EL (cell line): ENCODE measurements at places on chromosomes 7 and 10.

GRCh38 chr7:98474558-98474957, 73.7 kb upstream of the BAIAP2L1 start:
- no peak for DNase-seq

- no peak for DNase-seq
These were observed 2.1 kb downstream of the ETV1 start for GRCh38 chr7:13987395-13987794.

DNA sequence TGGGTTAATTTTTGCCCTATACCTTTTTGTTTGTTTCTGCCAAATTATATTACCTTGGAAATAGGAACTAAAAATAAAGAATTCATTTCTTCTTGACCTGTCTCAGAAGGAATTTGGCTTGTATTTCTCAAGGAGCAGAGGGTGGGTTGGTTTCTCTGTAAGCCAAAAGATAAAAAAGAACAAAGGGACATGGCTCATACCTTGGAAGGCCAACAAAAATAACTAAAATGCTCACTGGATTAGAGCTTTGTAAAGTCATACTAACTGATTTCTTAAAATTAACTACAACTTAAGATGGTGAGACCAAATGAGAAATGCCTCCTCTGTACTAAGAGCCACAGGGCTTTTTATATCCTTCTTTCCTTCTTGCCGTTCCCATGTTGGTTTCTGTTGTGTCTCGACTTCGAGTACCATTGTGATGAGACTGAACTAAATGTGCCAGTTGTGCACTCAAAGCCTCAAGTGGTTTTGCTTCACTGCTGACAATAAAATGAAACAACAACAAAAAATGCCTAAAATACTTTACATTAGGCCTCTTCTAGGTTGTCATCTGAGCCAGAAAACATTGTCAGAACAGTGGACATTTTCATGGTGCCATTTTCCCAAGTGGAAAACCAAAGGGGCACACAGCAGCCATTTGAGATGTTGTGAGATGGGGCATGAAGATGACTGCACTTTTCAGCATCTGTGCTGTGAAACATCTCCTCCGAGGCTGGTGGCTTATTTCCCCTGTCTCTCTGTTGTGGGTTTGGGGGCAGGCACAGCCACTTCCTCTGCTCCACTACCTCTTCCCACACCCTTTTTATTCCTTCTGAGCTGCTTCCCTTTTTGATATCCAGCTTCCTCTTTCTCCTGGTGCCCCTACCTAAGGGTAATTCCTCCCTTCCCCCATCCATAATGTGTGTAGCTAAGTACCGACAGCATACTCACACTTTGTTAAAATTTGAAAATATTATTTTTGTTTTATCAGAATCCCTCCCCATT, 51.8 kb upstream of the AGR3 start:
- no peak for DNase-seq

- DNase-seq: no peak
These were observed 49.5 kb upstream of the CAPZA2 start for GRCh38 chr7:116812860-116813259.

DNA sequence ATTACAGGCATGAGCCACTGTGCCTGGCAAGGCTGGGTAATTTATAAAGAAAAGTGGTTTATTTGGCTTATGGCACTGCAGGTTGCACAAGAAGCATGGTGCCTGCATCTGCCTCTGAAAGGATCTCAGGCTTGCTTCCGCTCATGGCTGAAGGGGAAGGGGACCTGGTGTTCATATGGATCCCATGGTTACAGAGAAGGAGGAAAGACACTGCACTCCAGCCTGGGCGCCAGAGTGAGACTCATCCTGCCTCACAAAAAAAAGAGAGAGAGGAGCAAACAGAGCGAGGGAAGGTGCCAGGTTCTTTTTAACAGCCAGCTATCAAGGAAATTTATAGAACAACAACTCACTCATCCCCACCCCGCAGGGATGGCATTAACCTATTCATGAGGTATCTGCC, 36.2 kb downstream of the HIP1 start:
- DNase-seq: no peak

DNA sequence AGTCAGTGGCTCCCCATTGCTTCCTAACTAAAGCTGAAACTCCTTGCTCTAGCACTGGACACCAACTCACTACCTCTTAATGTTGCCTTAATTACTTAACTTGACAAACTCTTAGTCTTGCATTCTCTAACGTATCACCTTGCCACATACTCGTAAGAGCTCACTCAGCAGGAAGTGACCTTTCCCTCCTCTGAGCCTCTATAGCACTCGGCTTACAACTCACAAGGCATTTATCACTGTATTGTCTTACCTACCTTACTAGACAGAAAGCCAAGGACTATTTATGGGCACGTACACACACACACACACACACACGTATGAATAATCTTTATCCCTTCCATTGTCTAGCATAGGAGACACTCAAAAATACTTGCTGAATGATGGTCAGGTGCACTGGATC, 21.2 kb downstream of the CEP41 start:
- DNase-seq: no peak

DNA sequence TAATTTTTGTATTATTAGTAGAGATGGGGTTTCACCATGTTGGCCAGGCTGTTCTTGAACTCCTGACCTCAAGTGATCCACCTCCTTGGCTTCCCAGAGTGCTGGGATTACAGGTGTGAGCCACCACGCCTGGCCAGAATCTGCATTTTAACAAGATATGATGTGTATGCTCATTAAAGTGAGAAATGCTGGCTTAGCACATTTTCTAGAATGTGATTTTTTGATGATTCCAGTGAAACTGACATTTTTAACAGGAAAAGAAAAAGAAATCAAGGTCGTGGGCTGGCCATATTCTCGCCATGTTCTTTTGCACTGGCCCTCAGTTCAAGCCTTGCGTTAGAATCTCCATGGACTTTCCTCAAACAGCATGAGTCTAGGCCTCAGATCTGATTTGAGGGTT, 18.1 kb upstream of the TPST1 start:
- no peak for DNase-seq

DNA sequence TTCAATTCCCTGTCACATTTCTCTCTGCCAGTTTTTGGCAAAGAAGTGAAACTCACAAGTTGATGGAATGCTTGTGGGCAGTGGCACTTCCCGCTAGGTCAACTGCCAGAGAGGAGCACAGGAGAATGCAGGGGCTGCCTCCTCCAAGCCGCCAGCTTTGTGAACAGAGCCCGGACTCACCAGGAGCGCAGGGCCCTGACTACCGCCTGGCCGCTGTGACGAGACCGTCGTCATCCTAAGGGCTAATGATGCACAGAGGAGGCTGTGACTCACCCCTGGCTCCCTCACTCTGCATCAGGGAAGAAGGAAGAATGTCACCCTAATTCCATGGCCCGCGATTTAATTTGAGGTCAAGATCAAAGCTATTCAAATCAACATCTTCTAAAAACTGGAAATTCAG, 123.9 kb downstream of the TAX1BP1 start:
- peak; percentile 8 for DNase-seq

GRCh38 chr10:78028438-78029268, 662 bp downstream of the POLR3A start:
- DNase-seq: peak; percentile 33

GRCh38 chr10:4176500-4177281, 391.7 kb upstream of the KLF6 start:
- DNase-seq: no peak

DNA sequence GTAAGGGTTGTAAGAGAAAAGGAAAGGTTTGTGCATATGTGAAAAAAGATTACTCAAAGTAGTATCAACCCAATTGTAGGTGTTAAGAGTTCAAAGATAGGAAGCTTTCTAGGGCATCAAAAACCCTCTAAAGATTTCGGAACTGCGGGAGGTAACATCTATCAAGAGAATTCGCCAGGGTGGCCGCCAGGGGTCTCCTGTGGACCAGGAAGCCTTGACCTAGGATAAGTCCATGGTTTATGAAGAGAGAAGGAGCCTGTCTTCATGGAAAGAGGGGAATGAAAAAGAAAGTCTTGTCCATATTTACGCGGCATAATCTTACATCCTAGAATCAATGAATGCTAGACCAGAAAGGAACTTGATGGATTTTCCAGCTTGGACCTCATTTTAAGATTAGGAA, 140.7 kb upstream of the CALCR start:
- peak; percentile 48 for DNase-seq

GRCh38 chr10:30550967-30551815, 78.4 kb downstream of the LYZL2 start:
- no peak for DNase-seq

DNA sequence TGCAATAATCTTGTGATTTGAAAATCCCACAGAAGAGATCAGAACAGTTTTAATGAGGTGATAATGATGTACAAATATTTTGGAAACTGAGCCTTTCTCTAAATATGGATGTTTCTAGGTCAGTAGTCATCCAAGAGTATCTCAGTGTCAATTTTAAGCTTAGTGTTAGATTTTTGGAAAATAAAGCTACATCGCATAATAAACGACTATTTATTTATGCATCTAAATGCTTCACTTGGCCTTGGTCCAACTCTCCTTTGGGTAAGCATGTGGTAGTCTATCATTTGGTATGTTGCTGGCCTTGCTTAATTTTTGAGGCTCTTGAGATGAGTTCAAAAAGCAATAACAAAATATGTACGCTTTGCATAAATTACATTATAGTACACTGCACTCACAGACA, 5.4 kb upstream of the PPP1R9A start:
- no peak for DNase-seq

- no peak for DNase-seq
These were observed 96.3 kb downstream of the SMURF1 start for GRCh38 chr7:99047526-99048077.

DNA sequence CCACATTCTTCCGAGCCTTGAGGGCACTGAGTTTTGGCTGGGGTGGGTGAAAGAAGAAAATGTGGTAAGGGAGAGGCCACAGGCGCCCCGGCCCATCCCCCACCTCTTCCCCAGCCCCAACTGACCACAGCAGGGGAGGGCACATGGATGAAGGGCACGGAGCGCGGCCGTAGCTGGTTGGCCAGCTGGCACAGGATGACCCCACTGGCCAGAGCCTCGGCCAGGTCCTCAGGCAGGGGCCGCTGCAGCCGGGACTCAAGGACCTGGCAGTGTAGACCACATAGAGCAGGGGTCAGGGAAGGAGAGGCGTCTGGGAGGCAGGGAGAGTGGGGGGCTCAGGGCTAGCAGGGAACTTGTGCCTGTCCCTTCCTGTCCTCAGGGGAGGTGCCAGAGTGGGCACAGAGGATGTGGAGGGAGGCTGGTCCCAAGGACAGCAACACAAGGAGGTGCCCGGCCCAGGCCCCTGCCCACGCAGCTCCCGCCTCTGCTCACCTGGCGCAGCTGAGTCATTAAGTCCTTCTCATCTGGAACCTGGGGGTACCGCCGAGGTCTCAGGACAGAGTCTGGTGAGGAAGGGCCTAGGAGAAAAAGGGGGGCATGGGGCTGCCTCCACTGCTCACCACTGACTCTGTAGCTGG, 2.2 kb upstream of the SAP25 start:
- DNase-seq: no peak

DNA sequence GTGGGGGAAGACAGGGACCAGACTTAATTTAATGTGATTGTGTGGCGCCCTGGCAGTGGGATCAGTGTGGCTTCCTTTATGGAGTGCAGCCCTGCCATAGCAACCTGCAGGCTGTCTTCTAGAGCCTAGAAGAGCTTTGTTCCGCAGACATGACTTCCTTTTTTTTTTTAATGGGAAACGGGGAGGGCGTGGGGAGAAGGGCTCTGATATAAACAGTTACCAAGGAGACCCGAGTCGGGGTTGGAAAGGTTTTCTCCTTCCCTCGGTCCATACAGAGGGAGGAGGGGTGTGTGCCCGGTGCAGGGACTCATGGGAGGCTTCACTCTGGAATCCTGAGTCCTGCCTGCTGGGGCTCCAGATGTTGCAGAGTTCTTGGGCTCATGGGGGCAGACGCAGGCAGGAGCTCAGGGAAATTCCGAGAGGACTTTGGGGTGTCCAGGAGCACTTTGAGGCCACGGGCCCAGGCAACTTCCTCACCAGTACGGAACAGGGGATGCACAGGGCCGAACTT, 26.9 kb downstream of the TMEM120A start:
- no peak for DNase-seq

- peak; percentile 68 for DNase-seq
These were observed 23.5 kb downstream of the BLVRA start for GRCh38 chr7:43781726-43782607.

- no peak for DNase-seq
These were observed 109.9 kb downstream of the HERPUD2 start for GRCh38 chr7:35584990-35585389.

DNA sequence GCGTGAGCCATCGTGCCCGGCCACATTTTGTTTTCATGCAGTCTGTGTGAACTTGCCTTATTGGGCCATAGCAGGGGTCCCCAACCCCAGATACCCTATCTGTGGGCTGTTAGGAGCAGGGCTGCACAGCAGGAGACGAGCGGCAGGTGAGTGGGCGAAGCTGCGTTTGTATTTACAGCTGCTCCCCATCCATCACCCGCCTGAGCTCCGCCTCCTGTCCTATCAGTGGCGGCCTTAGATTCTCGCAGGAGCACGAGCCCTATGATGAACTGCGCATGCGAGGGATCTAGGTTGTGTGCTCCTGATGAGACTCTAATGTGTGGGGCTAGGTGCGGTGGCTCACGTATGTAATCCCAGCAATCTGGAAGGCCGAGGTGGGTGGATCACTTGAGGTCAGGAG, 293.9 kb downstream of the CAMK1D start:
- DNase-seq: no peak

GRCh38 chr7:157461573-157462418, 125.0 kb downstream of the DNAJB6 start:
- DNase-seq: no peak

- no peak for DNase-seq
These were observed 191.9 kb downstream of the CSTF2T start for GRCh38 chr10:51507476-51507875.

GRCh38 chr7:15753887-15754579, 67.5 kb upstream of the MEOX2 start:
- DNase-seq: peak; percentile 25

DNA sequence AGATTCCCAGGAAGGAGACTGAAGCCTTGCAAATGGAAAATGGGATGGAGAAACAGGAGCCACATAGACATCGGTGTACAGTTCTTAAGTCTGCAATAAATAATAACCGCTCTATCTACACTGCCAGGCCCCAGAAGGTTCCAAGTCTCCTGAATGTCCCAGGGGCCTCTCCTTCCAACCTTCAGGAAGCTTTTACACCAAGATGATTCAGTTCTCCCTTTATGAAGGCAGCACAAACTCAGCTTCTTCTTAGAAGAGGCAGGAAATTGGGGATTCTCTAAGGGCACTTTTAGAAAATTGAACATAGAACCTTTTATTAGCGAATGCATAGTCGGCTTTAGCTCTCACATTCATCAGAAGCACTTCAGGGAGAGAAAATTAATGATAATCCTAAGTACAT, 130.8 kb upstream of the LYZL1 start:
- no peak for DNase-seq

GRCh38 chr7:123746931-123747488, 1.8 kb downstream of the WASL start:
- peak; percentile 4 for DNase-seq

DNA sequence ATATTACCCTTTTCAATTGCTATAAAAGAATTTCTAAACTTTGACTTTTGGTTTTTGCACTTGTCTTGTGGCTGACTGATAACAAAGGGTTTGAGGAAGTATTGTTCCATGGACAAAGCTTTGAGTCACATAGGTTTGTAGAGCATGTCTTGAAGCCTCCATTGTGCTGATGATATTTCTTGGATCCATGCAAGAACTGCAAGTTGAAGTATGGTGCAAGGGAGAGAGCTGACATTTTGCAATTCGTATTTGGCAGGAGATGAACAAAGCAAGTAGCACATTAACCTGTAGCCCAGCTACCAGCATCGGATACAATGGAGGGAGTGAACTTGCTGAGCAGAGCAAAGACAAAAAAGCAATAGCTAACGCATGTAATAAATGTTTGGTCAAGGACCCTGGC, 23.4 kb downstream of the MGAM2 start:
- DNase-seq: no peak

GRCh38 chr7:69402696-69403095, 195.6 kb upstream of the AUTS2 start:
- DNase-seq: no peak

GRCh38 chr7:17725821-17726220, 214.5 kb downstream of the SNX13 start:
- no peak for DNase-seq
